ENCODE measurements at places on chromosomes 5 and 9. TPM values are rescaled to one million over a fixed set of nuclear protein-coding genes. Genes with fewer than 3 reads are reported as not detected.

Gene PPP2R2B
- total RNA-seq = 2.0 TPM

Gene KCTD16
- not detected for total RNA-seq

Gene ADRB2
- total RNA-seq = 3.0 TPM

GRCh38 chr9:88578121-88579049, 43.4 kb downstream of the NXNL2 start:
- no peaks in the 10 kb centered on the region for H3K36me3 ChIP-seq
- no peaks in the 10 kb centered on the region for H3K27me3 ChIP-seq
- H3K4me3 ChIP-seq = no peak overlapping the region
- H3K4me1 ChIP-seq = no peaks in the 10 kb centered on the region
- DNase-seq = peak; percentile 88
- H3K27ac ChIP-seq = no peak overlapping the region

DNA sequence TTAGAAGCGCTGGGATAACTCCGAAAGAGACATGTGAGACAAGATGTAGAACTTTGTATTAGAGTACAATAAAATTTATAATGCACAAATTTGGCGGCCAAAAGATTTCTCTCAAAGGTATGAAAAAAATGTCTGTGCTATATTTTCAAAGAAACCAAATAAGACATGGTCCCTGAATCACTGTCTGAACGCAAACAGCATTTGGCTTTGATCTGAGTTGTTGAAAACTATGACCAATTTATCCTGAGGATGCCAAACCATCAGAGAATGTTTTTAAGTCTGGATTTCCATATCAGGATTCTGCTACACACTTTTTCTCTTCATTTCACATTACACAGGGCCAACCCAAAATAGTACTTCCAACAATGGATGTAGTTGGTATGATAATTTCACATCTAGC, 9.9 kb upstream of the GLIS3 start:
- DNase-seq = no peak
- H3K27me3 ChIP-seq = no peaks in the 10 kb centered on the region
- no peaks in the 10 kb centered on the region for H3K36me3 ChIP-seq
- H3K27ac ChIP-seq = no peak overlapping the region
- H3K4me3 ChIP-seq = no peak overlapping the region

DNA sequence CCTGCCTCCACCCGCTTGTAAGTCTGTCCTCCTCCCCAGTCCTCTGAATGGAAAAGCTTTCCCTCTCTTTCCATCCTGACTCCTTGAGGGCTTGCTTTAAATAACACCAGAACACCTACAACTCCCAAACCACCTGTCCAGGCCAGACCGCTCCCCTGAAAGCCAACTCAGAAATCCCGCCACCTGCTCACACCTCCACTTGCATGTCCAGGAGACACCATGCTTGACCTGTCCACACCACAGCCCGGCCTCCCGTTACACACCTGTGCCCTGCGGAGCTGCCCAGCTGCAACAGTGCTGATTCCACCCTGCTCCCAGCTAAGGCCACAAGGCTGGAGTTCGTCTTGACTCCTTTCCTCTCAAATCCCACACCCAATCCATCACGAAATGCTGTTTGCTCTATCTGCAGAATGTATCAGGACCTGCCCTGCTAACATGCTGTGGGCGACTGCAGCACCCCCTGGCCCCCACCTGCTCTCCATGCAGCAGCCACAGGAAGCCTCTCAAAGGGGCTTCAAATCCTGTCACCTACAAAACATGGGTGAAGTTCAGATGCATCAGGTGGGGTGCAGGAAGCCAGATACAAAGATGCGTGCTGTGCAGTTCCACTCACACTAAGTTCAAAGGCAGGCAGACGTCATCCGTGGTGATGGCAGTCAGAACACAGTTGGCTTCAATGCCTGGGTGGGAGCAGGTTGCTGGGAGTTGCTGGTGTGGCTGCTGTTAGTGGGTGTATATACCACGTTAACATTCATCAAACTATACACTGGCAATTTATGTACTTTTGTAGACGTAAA, 166.0 kb downstream of the ROR2 start:
- no peaks in the 10 kb centered on the region for H3K27me3 ChIP-seq
- no peaks in the 10 kb centered on the region for H3K36me3 ChIP-seq
- H3K4me3 ChIP-seq = no peak overlapping the region
- no peak overlapping the region for H3K27ac ChIP-seq

DNA sequence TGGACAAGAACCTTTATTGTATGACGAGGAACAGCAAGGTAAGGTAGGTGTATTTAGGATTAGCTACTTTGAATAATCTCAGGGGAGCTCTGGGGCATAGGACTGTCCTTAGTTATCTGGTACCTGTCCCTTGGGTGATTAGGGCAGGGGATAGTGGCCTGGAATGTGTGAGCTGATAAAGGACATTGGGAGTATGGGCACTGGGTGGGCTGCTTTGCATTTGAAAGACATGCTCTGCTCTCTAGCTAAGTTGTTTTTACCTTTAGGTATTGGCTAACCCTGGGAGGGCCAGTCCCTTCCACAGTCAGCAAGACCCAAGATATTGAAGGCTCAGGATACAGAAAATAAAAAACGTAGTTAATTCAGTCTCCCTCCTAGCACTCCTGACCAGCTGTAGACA, 282.8 kb upstream of the C9orf72 start:
- no peak for DNase-seq
- no peak overlapping the region for H3K4me3 ChIP-seq
- H3K27me3 ChIP-seq = no peaks in the 10 kb centered on the region
- no peak overlapping the region for H3K27ac ChIP-seq
- no peaks in the 10 kb centered on the region for H3K36me3 ChIP-seq

DNA sequence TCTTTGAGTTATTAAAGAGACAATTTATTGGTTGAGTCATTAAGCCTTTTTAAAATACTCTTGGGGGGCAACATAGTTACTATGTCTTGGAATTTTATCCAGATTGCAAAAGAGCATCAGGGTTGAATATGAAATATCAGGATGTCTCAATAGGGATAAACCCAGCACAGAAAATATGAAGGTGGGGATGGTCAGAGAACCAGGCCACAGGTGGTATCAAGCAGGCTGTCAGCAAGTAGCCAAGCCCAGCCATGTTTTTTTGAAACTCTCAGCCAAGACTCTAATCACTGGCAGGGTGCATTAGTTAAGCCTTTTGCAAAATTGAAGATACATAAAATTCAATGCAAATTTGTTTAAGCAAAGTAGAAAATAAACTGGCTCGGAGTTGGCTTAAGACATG, 468.9 kb downstream of the DTWD2 start:
- H3K4me1 ChIP-seq = no peaks in the 10 kb centered on the region
- no peak overlapping the region for H3K27ac ChIP-seq
- H3K36me3 ChIP-seq = no peaks in the 10 kb centered on the region
- H3K4me3 ChIP-seq = no peak overlapping the region
- H3K27me3 ChIP-seq = no peaks in the 10 kb centered on the region
- DNase-seq = no peak

GRCh38 chr5:86152988-86153560, 464.7 kb upstream of the COX7C start:
- no peaks in the 10 kb centered on the region for H3K4me1 ChIP-seq
- no peaks in the 10 kb centered on the region for H3K36me3 ChIP-seq
- no peaks in the 10 kb centered on the region for H3K27me3 ChIP-seq
- DNase-seq = no peak
- no peak overlapping the region for H3K27ac ChIP-seq

- no peak overlapping the region for H3K27ac ChIP-seq
- no peak for DNase-seq
- no peaks in the 10 kb centered on the region for H3K4me1 ChIP-seq
- no peaks in the 10 kb centered on the region for H3K27me3 ChIP-seq
- H3K36me3 ChIP-seq = no peaks in the 10 kb centered on the region
Observed at GRCh38 chr5:133907075-133907474, 61.4 kb downstream of the C5orf15 start.

DNA sequence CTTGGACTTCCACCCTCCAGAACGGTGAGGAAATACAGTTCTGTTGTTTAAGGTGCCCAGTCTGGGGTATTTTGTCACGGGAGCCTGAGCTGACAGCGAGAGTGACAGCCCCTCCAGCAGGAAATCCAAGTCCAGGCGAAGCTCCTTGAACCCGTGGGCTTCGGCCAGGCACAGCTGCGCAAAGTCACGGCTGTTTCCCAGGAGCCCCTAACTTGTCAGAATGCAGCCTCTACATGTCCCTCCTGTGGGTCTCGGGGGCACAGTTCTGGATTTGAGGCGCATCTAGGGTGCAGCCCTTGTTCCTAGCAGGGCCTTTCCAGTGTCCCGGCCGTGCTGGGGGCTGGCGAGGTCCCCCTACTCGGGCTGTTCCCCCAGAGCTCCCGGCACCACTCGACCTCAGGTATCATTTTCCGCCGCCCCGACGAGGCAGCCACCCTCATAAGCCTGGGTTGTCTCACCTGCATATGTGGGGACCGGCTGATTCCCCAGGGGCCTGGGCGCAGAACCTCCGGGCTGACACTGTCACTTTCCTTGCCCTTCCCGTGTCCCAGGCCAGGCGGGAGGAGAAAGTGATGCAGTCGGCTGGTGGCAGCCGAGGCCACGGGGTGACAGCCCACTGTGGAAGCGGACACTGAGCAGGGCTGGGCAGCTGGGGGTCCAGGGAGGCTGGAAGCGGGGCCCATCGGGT, 4.5 kb downstream of the LCN8 start:
- H3K27me3 ChIP-seq = no peaks in the 10 kb centered on the region
- no peak overlapping the region for H3K27ac ChIP-seq
- H3K36me3 ChIP-seq = no peaks in the 10 kb centered on the region
- no peak for DNase-seq
- no peaks in the 10 kb centered on the region for H3K4me1 ChIP-seq
- H3K4me3 ChIP-seq = no peak overlapping the region

GRCh38 chr5:29983528-29984155, 1209.8 kb upstream of the CDH6 start:
- H3K36me3 ChIP-seq = no peaks in the 10 kb centered on the region
- no peak overlapping the region for H3K4me3 ChIP-seq
- DNase-seq = no peak

DNA sequence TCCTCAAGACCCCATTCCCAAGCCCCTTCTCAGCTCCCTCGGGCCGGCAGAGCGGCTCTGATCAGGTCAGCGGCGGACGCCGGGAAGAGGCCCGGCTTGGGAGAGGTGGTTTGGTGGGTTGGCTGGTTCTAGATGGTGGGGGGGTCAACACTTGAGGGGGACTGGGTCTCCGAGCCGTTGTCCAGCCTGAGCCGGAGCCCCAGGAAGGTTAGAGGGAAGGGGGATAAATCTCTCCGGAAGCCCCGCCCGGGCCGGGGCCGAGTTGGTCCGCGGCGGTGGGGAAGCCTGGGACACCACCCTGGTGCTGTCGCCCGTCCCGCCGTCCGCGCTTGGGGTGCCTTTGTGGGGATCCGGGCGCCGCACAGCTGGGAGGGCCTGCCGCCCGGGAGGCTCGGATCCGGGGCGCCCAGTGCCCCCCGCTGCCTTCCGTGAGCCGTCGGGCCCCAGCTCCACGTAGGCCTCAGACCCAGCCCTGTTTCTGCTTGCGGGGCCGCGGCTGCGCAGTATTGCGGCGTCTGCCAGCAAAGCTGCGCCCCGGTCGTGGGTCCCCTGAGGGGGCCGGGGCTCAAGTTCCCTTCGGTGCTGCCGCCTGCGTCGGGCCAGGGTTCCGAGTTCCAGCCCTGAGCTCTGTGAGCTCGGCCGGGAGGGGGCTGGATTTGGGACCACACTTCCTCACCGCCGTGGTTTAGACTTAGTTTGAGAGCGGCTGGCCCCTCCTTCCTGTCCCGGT, 542 bp upstream of the TRIM52 start:
- H3K4me3 ChIP-seq = peak overlapping the region; percentile 60
- peak; percentile 62 for DNase-seq
- peak overlapping the region; percentile 86 for H3K27ac ChIP-seq
- H3K27me3 ChIP-seq = no peaks in the 10 kb centered on the region
- no peaks in the 10 kb centered on the region for H3K36me3 ChIP-seq

Measured in uterus (tissue), 4 donors.